Putamen (tissue), 1 donor: ENCODE measurements at places on chromosomes 16 and 17.

- DNase-seq, result no peak
Observed at GRCh38 chr16:87550495-87550961, 51.8 kb upstream of the JPH3 start.

GRCh38 chr17:72599891-72600290 is 479.1 kb downstream of the SOX9 start:
- DNase-seq, result no peak

- no peak for DNase-seq
Observed at GRCh38 chr16:48680881-48681280, 70.9 kb upstream of the N4BP1 start.

DNA sequence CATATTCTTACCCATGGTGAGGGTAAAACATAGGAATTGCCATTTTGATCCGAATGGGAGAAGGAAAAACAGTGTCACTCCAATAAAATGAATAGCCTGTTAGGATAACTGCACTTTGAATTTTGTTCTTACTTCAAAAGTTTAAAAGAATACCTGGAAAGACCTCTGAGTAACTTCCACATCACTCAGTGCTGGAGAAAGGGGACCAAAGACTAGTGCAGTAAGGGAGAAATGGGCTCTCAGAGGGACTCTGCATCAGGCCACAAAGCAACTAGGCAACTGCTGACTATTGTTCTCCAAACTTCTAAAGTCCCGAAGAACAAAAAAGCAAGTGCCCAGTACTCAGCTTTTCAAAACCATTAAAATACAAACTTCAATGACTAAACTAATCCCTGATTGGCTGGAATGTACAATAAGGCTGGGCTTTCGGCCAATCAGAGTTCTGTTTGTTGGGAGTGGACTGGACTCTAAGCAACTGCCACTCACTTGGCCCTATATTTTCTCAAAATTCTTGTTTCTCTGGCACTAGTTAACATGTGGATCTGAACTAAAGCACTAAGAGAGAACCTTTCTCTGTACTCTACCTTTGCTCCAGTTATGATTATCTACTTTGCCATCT is 6.2 kb downstream of the DNAJC7 start:
- DNase-seq, result no peak

GRCh38 chr17:50214976-50215760 is 13.7 kb upstream of the COL1A1 start:
- no peak for DNase-seq

GRCh38 chr16:54936201-54936978 is 5.7 kb downstream of the IRX5 start:
- DNase-seq, result no peak

GRCh38 chr17:30969989-30970830 is 629 bp upstream of the RNF135 start:
- no peak for DNase-seq

GRCh38 chr16:28501258-28502232 is 5.1 kb downstream of the IL27 start:
- no peak for DNase-seq

DNA sequence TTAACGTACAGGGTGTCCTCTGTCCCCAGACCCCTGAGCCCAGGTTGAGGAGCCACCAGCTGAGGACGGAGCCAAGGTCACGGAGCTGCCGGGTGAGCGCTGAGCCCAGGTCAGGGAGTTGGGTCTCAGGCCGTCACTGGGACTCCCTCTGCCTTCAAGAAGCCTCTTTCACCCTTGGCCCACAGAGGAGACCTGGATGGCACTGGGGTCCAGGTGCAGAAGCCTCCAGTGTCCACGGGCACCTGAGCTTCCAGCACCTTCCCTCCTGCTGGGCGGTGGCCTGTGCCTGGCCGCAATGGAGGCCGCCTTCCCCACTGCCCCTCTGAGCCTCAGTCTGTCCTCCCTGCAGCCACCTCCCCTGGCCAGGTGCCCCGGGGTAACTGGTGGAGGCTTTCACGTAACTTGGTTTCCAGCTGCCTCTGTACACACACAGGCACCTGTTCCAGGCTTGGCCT is 31.6 kb upstream of the CDH15 start:
- no peak for DNase-seq

DNA sequence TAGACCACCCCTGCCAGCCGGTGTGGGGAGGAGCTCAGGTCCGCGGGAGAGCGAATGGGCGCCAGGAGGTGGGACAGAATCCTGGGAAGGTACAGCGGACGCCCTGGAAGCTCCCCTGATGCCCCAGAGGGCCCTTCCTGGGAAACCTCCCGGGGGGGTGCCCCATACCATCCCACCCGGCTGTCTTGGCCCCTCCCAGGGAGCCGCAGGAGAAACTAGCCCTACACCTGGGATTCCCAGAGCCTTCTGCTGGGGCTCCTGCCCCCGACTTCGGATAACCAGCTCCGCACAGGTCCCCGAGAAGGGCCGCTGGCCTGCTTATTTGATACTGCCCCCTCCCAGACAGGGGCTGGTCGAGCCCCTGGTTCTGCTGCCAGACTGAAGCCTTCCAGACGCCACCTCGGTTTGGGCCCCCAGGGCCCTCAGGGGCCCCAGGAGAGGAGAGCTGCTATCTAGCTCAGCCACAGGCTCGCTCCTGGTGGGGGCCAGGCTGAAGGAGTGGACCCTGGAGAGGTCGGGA is 3.0 kb upstream of the CBX4 start:
- no peak for DNase-seq

DNA sequence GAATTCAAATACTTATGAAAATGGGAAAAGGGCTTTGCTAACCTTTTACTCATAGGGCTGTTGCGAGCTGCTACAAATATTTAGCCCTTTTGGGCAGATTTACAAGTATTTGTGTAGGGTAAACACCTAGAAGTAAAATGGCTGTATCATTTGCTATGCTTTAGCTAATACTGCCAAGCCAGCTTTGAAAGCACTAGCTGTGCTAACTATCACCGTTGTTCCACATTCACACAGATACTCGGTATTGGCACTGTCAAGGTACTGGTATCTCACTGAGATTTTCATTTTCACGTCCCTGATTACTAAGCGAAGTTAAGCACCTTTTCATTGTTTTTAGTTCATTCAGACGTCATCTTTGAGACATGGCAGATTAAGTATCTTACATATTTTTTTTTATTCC is 84.8 kb downstream of the GLG1 start:
- no peak for DNase-seq

DNA sequence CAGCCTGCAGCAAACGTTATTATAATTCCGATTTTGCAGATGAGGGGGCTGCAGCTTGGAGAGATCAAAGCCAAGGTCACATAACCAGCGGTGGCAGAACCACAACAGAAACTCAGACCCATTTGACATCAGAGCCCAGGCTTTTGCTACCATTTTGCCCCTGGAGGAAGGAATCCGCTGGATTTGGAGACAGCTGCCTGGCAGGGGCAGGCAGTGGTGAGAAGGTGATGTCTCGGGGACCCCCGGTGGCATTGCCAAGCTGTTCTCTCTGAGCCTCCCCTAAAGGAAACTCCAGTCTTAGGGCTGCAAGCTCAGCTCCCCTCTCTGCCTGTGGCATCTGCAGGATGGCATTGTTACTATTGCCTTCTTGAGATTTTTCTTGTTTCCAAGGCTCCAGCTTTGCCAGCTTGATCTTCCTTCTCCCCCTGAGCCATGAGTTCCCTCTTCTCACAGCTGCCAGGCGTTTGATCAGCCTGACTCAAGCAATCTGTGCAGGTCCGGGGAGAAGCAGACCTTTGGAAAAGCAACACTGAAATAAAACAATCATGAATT is 40.8 kb downstream of the AIPL1 start:
- DNase-seq, result no peak

GRCh38 chr16:86375851-86376250 is 134.5 kb upstream of the FOXF1 start:
- DNase-seq, result no peak

DNA sequence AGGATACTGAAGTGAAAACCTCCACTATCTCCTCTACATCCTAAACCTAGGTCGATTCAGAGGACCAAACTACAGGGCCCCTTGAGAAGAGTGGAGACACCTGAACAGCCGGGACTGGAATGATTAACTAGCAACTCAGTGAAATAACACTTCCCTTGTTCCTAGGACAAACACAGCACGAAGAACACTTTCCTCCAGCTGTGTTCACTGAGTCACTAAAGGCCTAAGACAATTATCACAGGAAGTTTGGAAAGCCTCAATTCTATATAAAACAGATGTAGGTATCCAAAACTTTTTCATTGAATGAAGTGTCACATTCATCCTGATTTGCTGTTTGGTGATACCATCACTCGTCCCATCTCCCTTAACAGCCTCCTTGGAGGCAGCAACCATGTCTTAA is 15.5 kb upstream of the CUEDC1 start:
- DNase-seq, result no peak

DNA sequence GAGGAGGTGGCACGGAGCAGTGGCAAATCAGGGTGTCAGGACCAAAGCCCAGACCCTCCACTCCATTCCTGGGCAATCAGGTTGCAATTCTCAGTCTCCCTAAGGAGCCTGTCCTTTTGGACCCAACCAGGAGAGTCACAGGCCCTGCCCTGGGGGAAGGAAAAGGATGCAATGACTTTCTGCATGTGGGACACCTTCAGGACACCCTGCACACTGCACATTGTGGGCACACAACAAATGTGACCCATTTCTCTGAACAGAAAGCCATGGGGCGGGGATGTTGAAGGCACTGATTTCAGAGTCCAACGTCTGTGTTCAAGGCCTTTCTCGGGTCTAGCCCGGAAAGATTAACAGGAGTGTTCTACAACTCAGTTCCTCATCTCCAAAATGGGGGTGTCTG is 286.2 kb upstream of the FOXF1 start:
- no peak for DNase-seq

- no peak for DNase-seq
Observed at GRCh38 chr16:67177743-67178699, 5.7 kb downstream of the MATCAP1 start.

DNA sequence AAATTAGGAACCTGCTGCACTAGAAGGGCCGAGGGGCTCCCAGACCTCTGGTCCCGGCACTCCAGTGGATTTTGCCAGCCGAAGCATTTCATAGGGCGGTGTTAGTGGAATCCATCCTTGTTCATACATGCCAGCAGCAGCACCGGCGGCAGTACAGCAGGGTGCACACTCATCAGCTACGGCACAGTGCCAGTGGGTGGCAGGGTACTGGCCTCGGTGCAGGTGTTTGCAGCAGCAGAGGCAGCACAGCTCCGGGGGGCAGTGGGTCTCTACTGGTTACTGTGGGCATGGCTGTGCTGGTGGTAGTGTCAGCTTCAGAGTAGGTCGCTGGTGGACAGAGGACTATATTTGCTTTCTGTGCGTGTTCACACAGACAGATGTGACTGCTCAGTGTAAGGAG is 985.7 kb downstream of the CDH8 start:
- no peak for DNase-seq

DNA sequence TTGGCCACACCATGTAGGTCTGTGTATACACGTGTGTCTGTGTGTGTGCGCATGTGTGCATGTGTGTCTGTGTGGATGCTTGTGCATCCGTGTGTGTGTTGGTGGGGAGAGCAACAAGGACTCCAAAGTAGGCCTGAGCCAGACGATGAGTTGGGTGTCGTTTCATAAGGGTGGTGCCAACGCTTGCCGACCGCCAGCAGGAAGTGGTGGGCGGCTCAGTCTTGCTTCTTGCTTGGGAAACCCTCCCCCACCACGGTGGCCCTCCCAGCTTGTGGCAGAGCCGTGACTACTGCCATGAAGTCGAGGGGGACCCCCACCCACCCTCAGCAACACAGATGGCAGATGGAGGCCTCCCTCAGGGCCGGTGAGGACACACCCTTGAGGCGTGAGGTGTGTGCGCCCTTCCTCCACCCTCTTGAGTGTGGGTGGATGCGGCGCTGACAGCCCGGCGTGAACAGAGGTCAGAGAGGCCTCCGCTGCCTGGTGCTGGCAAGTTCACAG is 17.5 kb downstream of the SBK1 start:
- no peak for DNase-seq

- no peak for DNase-seq
Observed at GRCh38 chr17:80719449-80719848, 174.8 kb downstream of the RPTOR start.

GRCh38 chr16:23509441-23509754 is 896 bp downstream of the GGA2 start:
- no peak for DNase-seq

DNA sequence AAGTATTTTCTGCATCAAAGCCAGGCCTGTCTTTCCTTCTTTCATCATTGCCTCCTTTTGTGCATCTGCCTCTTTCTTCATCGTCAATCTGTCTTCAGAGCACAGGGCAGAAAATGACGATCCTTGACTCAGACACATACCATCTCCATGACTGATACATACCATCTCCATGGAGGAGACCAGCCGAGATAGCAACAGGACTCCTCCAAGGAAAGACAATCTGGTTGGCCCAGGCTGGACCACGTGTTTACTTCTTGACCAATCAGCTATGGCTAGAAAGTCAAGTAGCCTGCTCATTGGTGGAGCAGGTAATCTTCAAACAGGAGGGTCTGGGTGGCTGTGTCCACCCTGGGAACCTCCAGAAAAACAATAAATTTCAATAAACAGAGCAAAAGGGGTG is 164.6 kb downstream of the CPPED1 start:
- DNase-seq, result no peak

- no peak for DNase-seq
Observed at GRCh38 chr17:76992891-76993290, 124.7 kb downstream of the MGAT5B start.

DNA sequence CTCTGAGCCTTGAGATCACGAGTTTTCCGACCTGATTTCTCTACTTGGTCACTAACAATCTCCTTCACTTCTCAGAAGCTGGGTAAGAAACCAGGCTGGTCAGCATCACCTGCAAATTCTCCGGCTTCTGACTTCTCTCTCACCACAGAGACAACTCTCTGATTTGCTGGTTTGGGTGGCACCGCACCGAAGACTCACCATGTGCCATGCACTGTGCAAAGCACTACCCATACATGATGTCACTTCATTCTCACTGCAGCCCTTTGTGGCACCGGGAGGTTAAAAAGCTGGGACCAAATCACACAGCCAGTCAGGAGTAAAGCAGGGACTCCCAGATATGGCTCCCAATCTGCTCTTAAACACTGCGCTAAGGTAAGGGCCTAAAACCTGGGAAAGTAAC is 647 bp downstream of the VAC14 start:
- DNase-seq, result no peak

DNA sequence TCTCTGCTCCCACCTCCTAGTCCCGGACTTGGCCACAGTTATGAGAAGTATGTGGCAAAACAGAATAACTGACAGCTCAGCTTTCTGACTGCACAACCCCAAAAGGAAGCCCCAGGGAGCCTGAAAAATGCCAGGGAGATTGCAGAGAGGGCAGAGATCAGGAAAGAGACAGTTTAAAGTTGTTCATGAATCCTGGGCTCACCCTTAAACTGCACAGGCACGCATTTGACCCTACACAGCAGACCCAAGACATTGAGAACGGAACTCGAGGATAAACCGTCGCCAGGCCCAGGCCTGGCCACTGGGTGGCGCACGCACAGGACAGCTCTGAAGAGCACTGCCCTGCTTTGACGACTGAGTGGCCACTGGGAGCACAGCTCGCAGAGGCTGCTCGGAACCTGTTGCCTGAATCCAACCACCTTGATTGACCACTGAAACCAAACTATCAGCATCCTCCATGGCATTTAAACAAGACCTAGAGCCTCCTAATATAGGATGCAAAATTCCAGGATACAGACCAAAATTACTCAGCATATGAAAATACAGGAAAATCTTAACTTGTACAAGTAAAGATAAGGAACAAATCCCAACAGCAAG is 114.0 kb downstream of the C16orf95 start:
- peak; percentile 25 for DNase-seq
